ENCODE measurements at places on chromosomes 2 and 18.

- DNase-seq: no peak
Observed at GRCh38 chr18:13370995-13371625, 152.6 kb downstream of the LDLRAD4 start.

DNA sequence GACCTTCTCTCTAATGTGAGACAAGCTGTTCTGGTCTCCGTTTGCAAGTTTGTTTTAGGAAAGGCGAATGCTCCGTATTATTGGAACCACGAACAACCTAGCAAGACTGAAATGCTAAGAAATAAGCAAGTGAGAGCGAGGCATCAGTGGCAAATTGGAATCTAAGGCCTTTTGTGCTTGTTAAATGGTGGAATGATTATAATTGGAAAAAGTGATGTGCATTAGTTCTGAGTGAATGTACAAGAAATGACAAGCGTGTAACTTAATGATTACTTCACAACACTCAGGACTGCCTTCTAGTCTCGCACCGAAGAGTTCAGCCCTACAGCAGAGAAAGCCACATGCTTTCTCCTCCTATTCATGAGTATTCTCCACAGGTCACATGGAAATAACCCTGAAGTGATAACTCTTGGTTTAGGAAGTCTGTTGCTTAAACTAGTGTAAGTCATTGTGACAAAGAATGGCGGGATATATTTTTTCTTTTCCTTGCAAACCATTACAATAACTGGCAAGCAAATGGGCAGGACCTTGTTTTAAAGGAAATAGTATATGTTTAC is 392.2 kb upstream of the FIGN start:
- DNase-seq: no peak

GRCh38 chr2:235989591-235989990 is 178.6 kb downstream of the GBX2 start:
- DNase-seq: no peak

DNA sequence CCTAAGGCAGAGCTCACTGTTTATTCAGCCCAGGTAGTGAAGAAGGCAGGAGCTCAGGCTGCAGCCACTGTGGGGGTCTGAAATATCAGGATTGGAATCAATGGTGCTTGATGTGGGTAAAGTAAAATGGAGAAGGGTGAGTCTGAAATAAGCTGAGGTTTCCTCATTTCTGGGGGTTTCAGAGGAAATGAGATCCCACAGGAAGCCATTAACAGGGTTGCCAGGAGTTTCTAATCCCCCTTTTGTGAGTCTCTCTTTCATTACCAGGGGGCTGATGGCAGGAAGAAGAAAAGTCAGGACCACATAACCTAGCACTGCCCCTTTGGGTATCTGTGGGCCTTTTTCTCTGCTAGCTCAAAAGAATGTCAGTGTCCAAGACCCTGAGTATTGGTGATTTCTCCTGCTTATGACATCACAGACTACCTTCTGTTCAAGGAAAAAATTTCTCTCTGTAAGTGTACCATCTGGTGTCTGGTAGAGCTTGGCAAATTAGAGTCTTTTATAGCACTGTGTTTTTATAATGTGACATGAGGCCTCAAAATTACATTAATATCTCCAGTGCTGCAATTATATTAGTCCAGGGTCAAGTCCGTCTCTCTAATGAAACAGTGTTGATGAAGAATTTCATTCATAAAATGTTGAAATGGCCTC is 56.0 kb downstream of the LBH start:
- DNase-seq: no peak

DNA sequence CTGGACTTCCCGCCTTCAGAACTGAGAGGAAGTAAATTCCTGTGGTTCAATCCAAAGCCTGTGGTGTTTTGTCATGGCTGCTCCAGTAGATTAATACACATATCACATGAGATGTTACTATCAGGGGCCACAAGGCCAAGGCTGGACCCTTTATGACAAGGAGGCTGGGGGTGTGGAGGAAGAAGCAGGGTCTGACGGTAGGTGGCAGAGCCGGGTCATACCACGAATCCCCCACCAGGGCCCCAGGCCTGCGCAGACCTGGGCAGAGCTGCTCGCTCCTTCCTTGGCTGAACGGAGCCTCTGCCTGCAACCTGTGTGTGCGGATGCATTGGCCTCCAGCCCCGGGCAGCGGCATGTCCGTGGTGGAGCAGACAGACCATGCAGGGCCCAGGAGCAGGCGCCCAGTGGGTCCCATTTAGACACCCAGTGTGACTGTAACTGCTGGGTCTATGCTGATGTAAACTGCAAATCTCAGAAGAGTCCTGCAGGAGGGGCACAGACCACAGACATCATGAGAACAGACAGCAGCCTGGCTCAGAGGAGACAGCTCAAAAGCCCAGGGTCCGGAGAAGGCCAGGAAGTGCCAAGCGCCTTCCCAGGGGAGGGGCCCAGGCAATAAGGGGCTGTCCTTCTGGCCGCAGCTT is 155.2 kb downstream of the PXDN start:
- DNase-seq: no peak

DNA sequence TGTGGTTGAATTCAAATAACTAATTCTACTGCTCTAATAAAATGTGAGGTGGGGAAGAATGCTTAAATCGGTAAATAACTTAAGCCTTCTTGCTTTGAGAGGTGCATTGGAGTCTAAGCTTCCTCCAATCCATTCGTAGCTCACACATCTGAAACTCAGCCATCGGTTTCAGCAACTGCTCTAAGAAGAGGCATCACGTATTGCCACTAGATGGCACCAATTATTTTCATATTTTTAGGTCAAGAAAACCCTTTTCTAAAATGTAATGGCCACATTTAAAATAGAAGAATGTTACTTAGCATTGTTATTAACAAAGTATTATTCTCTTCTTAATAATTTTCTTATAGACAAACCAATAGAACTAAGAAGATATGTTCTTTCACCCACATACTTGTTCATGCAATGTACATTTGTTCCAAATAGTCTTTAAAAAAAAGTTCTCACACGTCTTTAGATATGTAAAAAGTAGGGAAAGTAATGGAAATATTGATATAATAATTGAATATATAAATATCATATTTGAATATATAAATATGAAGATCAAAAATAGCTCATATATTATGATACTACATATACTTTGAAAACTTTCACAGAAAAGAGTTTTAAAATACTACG is 229.8 kb downstream of the CCDC178 start:
- no peak for DNase-seq

- DNase-seq: no peak
Observed at GRCh38 chr2:74911061-74911460, 47.4 kb upstream of the POLE4 start.

GRCh38 chr2:205453202-205453601 is 229.1 kb upstream of the NRP2 start:
- DNase-seq: no peak

- DNase-seq: no peak
Observed at GRCh38 chr2:25615386-25615785, 58.0 kb downstream of the DTNB start.

GRCh38 chr2:18045230-18045629 is 166.8 kb downstream of the KCNS3 start:
- no peak for DNase-seq

DNA sequence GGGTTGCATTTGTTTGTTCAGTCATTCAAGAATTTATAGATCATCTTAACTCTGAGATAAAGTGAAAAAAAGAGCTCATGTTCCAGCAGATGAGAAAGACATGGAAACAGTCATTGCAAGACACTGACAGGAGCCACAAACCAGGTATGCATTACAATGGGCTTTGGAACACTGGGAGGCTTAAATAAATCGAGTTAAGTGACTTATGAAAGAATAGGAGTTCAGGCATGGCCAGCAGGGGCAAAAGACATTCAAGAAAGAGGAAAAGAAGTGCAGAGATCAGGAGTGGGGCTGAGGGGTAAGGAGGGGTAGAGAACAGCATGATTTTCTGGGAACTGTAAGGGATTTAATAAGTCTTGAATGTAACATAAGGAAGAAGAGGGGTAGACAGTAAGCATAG is 121.2 kb upstream of the EPC2 start:
- DNase-seq: no peak

DNA sequence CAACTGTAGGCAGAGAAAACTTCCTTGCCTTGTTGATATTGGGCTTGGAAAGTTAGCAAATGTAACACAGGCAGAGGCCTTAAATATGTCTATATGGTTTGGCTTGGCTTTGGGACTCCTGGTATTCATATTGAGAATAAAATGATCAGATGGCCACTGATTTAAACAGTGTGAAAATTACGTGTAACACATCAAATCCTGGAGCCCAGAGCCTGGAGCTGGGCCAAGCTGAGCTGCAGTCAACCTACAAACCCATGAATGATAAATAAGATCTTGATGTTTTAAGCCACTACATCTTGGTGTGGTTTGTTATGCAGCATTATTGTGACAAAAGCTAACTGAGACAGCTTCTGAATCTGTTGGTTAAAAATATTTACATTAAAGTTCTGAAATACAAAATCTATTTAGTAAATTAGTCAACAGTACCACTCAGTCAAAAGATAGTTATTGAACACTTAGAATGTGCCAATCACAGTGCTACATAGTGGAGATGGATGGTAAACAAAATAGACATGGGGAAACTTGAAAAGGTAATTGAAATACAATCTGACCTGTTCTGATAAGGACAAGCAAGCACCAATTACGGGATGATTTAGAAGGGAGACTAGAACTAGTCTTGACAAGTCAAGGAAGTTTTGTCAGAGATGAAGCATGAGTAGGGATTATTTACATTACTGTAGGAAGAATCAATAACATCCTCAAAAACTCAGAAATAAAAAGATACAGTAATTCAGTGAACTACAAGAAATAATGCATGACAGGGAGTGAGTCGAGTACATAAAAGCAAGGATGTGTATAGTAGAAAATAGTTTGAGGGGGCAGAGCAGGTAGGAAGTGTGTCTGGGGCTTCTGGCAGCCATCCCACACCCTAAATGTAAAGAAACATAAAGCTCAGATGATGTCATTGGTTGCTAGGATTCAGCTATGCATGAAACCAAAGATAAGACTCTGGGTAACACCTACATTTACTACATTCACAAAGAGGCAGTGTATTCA is 157.7 kb downstream of the HNMT start:
- peak; percentile 1 for DNase-seq

GRCh38 chr18:46336278-46337111 is 232.3 kb downstream of the HAUS1 start:
- DNase-seq: no peak

DNA sequence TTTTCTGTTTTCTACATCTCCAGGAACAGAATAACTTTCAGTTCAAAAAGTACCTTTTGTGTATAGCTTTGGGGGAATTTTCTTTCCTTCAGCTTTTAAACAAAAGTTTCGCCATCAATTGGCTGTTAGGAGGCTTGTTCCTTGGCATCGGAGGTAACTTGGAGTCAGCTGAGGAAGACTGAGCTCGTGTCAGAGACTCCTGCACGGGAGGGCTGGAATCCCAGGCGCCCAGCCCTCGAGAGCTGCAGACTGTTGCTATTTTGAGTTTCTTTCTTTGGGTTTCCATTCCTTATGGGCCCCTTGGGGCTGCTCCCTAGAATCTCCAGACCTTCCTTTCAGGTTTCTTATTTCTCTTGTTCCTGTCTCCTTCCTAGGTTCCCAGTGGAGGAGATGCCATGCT is 8.1 kb downstream of the EMILIN2 start:
- no peak for DNase-seq

DNA sequence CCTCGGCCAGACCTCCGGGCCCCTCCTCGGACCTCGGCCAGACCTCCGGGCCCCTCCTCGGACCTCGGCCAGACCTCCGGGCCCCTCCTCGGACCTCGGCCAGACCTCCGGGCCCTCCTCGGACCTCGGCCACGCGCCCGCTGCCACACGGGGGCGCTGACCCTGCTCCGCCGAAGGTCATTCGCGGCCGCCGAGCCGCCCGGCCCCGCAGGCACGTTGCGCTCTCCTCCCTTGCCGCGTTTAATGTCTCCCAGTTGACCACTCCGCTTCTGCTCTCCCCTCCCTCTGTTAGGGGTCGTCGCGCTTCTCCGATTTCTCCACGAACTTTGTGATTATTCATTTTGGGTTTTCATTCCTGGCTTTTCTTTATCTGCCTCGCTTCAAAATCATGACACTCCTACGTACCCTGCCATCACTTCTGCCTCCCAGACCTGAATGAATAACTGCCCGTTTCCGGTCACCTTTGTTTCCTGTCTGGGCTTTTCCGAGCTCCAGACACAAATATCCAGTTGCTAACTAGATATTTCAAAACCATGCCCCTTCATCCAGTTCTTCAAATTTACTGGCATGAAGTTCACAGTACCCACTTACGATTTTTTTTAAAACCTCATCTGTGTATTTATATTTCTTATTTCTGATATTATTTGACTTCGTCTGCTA is 14.8 kb upstream of the COLEC12 start:
- DNase-seq: no peak

DNA sequence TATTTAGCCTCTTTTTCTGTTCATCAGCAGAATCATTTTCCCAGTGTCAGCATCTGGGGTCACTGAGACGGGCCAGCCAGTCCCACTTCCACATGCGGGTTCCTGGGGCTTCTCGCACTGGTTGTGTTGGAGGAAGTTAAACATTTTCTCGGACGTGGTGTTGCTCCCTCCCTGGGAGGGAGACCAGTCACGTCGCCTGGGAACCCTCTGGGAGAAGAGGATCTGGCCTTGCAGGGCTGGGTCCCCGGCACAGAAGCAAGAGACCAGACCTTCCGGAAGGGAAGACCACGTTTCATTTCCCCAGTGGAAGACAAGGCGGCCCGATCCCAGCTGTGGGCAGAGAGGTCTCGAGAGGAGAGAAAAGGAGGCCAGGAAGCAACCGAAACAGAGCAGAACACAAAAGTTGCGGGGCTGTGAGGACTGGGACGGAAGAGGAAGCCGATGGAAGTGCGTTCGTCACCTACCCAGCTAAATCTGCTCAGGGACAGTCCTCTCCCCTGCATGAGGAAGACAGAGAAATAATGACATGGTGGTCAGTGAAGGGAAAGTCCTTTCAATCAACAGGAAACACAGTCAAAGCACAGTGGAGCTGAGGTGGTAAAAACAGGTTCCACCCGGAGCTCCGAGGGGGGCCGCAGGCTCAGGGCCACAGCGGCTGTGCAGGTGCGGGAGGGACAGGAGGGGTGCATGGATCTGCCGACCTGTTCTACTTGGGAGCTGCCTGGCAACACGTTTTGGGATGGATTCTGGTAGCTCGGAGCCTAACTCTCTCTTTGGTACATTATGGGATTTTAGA is 144.4 kb downstream of the MBP start:
- DNase-seq: no peak

DNA sequence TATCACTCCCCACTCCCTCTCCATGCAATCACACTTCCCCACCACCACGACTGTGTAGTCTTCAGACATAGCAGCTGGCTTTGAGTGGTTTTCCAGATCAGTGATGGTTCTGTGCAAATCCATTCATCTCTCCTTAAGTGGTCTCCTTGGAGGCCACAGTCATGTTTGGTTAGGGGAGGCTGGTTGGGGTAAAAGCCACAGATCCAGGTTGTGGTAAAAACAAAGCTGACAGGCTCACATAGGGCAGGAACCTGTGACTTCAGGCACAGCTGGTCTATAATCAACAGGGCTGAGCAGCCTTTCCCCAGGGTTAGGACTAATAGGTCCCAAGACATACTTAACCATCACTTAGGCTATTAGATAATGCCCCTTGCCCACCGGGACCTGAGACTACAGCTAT is 46.2 kb upstream of the FZD7 start:
- no peak for DNase-seq

DNA sequence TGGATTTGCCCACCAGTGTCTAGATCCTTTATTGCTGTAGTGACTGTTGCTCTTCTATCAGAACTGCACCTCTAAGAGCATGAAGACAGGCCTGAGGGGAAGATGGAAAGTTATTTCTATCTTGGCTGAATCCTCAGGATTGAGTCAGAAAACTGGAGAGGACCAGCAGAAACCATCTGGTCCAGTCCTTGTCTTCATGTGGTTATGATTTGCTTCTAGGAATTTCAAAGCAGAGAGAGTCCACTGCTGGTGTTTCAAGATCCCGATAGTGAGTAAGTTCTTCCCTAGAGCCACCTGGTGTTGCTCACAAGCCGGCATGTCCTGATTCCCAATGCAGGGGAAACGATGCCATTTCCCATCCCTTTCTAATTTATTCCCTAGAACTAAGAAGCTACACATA is 84.2 kb downstream of the NCKAP5 start:
- no peak for DNase-seq
